ENCODE measurements at places on chromosomes 11 and 22. TPM values are rescaled to one million over a fixed set of nuclear protein-coding genes. Genes with fewer than 3 reads are reported as not detected.

DNA sequence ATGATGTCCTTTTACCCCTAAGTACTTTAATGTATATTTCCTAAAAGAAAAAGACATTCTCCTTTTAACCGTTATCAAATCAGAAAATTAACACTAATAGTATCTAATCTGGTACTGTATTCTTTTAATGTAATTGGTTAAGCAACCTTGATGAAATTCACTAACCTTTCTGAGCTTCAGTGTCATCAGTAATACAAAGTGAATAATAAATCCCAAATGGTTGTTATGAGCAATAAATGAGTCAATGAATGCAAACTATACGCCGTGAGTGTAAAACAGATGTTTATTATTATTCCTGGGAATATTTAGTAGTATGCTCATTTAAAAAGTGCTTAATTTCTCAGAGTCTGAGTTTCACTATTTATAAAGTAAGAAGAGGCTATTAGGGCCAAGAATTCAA, 21.5 kb downstream of the UEVLD start:
- no peaks in the 10 kb centered on the region for H3K36me3 ChIP-seq
- H3K4me3 ChIP-seq = no peak overlapping the region
- H3K27me3 ChIP-seq = no peaks in the 10 kb centered on the region
- no peaks in the 10 kb centered on the region for H3K4me1 ChIP-seq

DNA sequence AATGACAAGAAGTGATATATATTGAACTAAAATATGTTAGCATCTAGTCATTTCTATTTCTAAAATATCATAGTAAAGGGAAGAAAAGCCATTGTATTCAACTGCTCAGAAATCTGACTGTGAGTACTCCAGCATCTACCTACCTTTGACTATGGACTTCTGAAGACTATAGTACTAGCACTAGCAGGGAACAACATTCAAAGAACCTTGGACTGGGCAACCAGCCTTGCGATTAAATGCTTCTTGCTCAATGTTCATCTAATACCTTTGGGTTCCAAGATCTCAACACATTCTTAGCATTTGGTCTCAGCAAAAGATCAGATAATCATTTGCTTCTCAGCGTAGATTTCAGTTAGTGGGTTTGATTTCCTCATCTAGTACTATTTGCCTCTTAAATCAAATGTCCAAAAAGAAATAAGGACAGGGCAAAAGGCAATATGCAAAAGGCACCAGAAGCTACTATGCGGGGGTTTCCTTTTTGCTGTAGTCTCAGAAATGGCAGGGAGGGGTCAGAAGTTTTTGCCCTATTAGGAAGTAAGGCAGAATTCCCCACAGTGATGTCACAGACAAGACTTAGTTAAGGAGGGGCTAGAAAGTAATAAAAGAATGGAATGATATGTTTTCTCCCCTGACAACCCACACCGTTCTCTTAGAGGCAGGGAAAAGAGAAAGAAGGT, 80.6 kb downstream of the GAB2 start:
- no peaks in the 10 kb centered on the region for H3K36me3 ChIP-seq
- H3K4me3 ChIP-seq = no peak overlapping the region

DNA sequence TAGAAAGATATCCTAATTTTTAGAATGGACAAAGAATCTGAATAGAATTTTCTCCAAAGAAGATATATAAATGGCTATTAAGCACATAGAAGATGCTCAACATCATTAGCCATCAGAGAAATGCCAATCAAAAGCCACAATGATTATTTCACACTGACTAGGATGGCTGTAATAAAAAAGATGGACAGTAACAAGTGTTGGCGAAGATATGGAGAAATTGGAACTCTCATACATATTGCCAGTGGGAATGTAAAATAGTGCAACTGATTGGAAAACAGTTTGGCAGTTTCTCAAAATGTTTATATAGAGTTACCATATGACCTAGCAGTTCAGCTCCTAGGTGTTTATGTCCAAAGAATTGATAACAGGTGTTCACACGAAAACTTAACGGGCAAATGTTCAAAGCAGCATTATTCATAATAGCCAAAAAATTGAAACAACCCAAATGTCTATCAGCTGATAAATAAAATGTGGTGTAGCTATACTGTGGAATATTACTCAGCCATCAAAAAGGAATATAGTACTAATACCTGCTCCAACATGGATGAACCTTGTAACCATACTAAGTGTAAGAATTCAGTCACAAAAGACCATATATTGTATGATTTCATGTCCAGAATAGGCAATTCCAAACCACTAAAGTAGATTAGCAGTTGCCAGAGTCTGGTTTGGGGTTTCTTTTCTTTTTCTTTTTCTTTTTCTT, 29.7 kb downstream of the ART5 start:
- no peak overlapping the region for H3K4me3 ChIP-seq
- no peaks in the 10 kb centered on the region for H3K36me3 ChIP-seq

GRCh38 chr11:68822546-68822945, 19.2 kb downstream of the CPT1A start:
- H3K36me3 ChIP-seq = no peaks in the 10 kb centered on the region
- H3K27ac ChIP-seq = no peak overlapping the region
- no peak overlapping the region for H3K4me3 ChIP-seq
- no peaks in the 10 kb centered on the region for H3K27me3 ChIP-seq
- no peaks in the 10 kb centered on the region for H3K4me1 ChIP-seq

DNA sequence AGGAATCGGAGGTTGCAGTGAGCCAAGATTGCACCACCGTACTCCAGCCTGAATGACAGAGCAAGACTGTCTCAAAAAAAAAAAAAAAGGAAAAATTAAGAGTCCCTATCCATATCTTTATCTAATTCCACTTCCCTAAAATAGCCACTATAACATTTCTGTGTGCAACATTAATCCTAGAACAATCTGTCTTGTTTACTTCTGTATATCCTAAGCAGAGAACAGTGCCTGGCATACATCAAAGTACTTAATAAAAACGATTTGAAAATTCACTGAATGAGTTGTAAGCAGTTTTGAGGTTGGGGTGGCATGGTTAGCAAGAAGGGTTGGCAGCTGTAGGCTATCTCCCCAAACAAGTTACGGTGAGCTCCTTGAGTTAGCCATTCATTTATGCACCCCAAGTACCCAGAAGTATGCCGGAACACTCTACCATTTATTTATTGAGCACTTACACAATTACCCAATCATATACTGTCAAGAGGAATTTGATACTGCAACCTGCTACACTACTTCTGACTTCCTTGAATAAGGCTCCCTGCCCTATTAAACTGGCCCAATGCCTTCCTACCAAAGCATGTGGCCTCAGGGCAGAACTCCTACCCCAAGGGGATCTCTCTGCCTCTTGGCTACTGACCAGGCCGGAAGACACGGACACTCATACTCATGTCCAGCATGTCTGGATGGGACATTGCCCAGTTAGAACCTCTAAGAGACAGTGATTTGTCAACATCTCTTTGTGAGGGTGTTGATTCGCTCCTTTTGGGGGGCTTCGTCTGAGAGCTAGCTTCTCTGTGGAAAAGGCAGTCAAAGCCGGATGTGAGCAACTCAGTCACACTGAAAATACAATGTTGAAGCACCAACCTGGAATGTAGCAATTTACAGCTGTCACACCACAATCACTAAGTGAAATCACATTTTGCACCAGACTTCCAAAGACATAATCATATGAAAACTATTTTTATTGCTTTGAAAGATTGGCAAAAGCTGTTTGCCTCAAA, 16.3 kb upstream of the TMEM41B start:
- no peaks in the 10 kb centered on the region for H3K36me3 ChIP-seq
- no peaks in the 10 kb centered on the region for H3K4me1 ChIP-seq
- no peak overlapping the region for H3K4me3 ChIP-seq
- peak; percentile 6 for DNase-seq
- H3K27me3 ChIP-seq = no peaks in the 10 kb centered on the region
- peak overlapping the region; percentile 58 for H3K27ac ChIP-seq

DNA sequence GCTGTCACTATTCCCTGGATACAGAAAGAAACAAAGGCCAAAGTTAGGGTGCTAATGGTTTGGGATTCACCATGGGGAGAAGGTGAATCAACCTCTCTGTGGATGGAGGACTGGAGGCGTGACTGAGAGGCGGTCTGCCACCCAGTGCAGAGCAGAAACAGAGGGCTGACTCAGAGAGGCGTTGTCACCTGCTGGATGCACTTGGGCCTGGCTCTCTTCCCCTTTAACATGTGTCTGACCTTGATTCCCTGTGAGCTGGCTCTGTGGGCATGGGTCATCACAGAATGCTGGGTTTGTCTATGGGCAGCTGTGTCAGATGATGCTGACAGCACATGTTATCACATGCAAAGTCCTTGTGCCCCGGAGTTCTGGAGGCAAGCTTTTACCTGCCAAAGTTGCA, 75.9 kb downstream of the LDLRAD3 start:
- H3K4me1 ChIP-seq = no peaks in the 10 kb centered on the region
- no peak for DNase-seq
- no peaks in the 10 kb centered on the region for H3K36me3 ChIP-seq
- no peaks in the 10 kb centered on the region for H3K27me3 ChIP-seq

- no peak for DNase-seq
- H3K36me3 ChIP-seq = no peaks in the 10 kb centered on the region
- no peaks in the 10 kb centered on the region for H3K4me1 ChIP-seq
- H3K27ac ChIP-seq = no peak overlapping the region
- H3K4me3 ChIP-seq = no peak overlapping the region
- no peaks in the 10 kb centered on the region for H3K27me3 ChIP-seq
These were observed 121.0 kb downstream of the BUD13 start for GRCh38 chr11:116651737-116652237.

- no peak overlapping the region for H3K4me3 ChIP-seq
- H3K36me3 ChIP-seq = no peaks in the 10 kb centered on the region
- peaks cover 4% of the 10 kb centered on the region for H3K27me3 ChIP-seq
- DNase-seq = no peak
- no peak overlapping the region for H3K27ac ChIP-seq
These were observed 25.0 kb upstream of the TMPRSS4 start for GRCh38 chr11:118051611-118052461.

- no peaks in the 10 kb centered on the region for H3K4me1 ChIP-seq
- no peak for DNase-seq
- no peak overlapping the region for H3K27ac ChIP-seq
- no peak overlapping the region for H3K4me3 ChIP-seq
These were observed 22.3 kb downstream of the NTM start for GRCh38 chr11:131392528-131393255.

DNA sequence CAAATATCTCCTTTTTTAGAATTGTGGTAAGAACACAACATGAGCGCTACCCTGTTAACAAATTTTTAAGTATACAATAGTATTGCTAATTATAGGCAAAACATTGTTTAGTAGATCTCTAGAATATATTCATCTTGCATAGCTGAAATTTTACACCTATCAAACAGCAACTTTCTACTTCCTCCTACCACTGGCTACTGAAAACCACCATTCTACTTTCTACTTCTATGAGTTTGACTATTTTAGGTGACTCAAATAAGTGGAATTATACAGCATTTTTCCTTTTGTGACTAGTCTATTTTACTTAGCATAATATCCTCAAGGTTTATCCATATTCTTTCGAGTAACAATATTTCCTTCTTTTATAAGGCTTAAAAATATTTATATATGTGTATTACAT, 128.4 kb downstream of the FAM76B start:
- peak; percentile 37 for DNase-seq
- H3K27ac ChIP-seq = no peak overlapping the region
- H3K4me3 ChIP-seq = no peak overlapping the region
- no peaks in the 10 kb centered on the region for H3K4me1 ChIP-seq
- no peaks in the 10 kb centered on the region for H3K36me3 ChIP-seq

DNA sequence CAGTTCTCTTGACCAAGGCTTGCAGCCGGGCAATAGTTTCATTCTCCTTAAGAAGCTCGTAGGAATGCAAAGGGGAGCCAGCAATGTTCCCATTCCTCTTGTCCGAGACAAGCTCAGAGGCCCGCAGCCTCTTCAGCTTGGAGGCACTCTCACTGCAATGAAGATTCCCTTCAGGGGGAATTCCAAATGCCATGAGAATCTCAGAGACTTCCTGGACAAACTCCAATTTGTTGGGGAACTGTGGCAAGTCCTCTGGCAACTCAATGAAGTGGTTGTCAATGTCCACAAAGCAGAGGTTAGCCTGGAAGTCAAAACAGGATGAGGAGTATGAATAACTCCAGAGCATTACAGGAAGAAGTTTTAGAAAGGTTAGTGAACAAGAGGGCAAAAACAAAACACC, 84.4 kb downstream of the DENND5A start:
- H3K4me3 ChIP-seq = no peak overlapping the region
- no peaks in the 10 kb centered on the region for H3K4me1 ChIP-seq
- DNase-seq = peak; percentile 52
- peaks cover 11% of the 10 kb centered on the region for H3K36me3 ChIP-seq

DNA sequence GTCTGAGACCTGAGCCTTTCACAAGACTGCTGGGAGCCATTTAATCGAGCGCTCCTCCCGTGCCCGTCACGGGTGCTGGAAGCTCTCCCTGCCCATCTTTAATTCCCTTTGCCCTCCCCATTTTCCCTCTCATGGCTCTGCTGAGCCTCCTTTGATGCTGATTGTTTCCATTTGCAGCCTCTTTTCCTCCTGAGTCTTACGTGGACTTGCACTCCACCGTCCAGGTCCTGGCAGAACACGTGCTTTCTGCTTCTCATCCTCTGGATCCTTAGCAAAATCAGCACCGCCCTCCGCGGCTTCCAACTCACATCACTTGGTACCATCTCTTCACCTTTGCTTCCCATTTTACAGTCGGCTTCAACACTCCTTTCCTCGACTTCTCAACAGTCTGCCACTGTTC, 7.3 kb downstream of the IFT27 start:
- no peak for DNase-seq
- H3K4me3 ChIP-seq = no peak overlapping the region
- no peaks in the 10 kb centered on the region for H3K4me1 ChIP-seq
- no peak overlapping the region for H3K27ac ChIP-seq
- no peaks in the 10 kb centered on the region for H3K27me3 ChIP-seq

GRCh38 chr11:91305402-91305801, 919.2 kb upstream of the FAT3 start:
- H3K4me1 ChIP-seq = no peaks in the 10 kb centered on the region
- no peaks in the 10 kb centered on the region for H3K36me3 ChIP-seq
- no peaks in the 10 kb centered on the region for H3K27me3 ChIP-seq
- no peak for DNase-seq
- H3K4me3 ChIP-seq = no peak overlapping the region
- no peak overlapping the region for H3K27ac ChIP-seq

DNA sequence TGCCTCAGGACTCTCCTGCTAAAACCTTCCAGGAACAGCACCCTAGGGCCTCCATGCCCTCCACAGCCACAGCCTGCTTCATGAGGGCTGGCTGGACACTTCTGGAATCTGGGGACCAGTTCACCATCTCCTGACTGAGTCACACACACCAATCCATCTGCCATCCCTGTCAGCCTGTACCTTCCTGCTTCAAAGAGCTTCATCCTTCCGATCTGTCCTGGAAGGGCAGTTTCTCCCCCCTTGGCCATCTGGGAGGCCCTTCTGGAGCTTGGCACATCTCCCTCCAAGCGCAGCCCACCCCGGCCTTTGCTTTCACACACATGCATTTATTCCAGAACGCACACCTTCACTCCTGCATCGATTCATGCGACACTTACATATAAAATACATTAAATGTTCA, 13.0 kb downstream of the APBB1 start:
- H3K27me3 ChIP-seq = no peaks in the 10 kb centered on the region
- DNase-seq = no peak
- H3K4me3 ChIP-seq = no peak overlapping the region
- H3K27ac ChIP-seq = no peak overlapping the region
- H3K4me1 ChIP-seq = no peaks in the 10 kb centered on the region

GRCh38 chr11:111329306-111330204, 31.2 kb downstream of the POU2AF3 start:
- H3K4me3 ChIP-seq = no peak overlapping the region
- DNase-seq = no peak
- no peaks in the 10 kb centered on the region for H3K4me1 ChIP-seq
- H3K27me3 ChIP-seq = no peaks in the 10 kb centered on the region
- no peaks in the 10 kb centered on the region for H3K36me3 ChIP-seq

Gene KRTAP5-10
- total RNA-seq = not detected

Gene ZNRF3
- total RNA-seq = 2.6 TPM

Gene RAB3IL1
- 13.4 TPM for total RNA-seq

Gene TEX54
- total RNA-seq = not detected

Measured in fibroblast of lung (primary cell).